ENCODE measurements at places on chromosomes 7 and 10.

- DNase-seq: no peak
Measured at GRCh38 chr7:30973791-30974604, 10.2 kb downstream of the GHRHR start.

- DNase-seq: no peak
Measured at GRCh38 chr7:93148144-93148543, at the start of gene SAMD9L. TSS of gene SAMD9L (minus strand) at chr7:93148385. CDS start at chr7:93135971, 12,414 bp downstream.

DNA sequence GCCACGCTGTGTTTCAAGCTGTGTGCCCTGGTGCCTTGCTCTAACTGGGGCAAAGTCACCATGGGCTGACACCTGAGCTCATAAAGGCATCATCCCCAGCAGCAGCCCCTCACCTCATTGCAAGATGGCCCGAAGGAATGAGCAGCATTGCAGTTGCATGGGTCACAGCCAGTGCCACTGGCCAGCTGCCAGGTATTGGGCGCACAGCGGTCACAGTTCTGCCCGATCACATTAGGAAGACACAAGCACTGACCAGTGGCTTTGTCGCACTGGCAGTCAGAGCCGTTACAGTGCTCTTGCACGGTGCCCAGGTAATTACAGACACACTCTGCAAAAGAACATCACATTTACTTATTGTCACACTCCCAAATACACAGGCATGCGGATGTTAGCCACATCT lies 51.1 kb downstream of the LAMB1 start:
- no peak for DNase-seq

GRCh38 chr10:63054889-63055611 lies 78.1 kb upstream of the NRBF2 start:
- no peak for DNase-seq

GRCh38 chr7:102073931-102074880 lies 212.5 kb upstream of the SH2B2 start:
- DNase-seq: no peak

GRCh38 chr10:75568450-75569130 lies 137.2 kb downstream of the LRMDA start:
- no peak for DNase-seq

DNA sequence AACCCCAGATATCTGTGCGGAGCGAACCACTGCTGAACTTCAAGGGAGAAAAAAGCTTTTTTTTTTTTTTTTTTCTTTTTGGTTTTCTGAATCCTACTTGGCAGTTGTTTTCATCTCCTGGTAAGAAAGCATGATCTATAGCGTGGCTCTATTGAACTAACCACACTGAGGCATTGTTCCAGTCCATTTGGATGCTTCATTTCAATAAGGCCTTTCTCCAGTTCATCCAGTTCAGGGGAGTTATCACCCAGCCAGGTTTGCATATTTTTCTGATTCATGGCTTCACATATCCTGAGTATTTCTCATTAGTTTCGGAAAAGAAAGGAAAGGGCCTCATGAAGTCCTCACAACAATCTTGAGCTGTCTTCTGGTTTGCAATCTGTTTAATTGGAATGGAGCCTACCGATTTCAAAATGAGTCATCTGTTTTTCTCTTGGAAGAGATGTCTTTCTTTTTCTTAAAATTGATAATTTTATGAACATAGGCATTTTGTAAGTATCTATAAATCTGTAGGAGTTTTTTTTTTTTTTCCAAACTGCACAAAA lies 93.1 kb upstream of the STEAP4 start:
- no peak for DNase-seq

DNA sequence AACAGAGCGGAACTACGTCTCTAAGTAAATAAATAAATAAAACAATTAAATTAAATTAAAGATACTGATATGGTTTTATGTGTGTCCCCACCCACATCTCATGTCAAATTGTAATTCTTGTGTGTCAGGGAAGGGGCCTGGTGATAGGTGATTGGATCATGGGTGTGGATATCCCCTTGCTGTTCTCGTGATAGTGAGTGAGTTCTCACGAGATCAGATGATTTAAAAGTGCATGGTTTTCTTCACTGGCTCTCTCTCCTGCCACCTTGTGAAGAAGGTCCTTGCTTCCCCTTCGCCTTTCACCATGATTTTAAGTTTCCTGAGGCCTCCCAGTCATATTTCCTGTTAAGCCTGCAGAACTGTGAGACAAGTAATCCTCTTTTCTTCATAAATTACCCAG lies 29.0 kb upstream of the OGDHL start:
- DNase-seq: no peak

Measured in CD4-positive, alpha-beta memory T cell (primary cell).